Dermis microvascular lymphatic vessel endothelial cell (primary cell): ENCODE measurements at places on chromosomes 1 and 21. TPM values are rescaled to one million over a fixed set of nuclear protein-coding genes. Genes with fewer than 3 reads are reported as not detected.

- DNase-seq, result no peak
These were observed 233.9 kb upstream of the CAMK1G start for GRCh38 chr1:209349363-209350308.

Gene CELA3B
- total RNA-seq, result 0.13 TPM in 1 of 2 replicates, not detected in the other

Gene SLC19A2
- total RNA-seq, result 2.3 and 2.4 TPM in 2 replicates

DNA sequence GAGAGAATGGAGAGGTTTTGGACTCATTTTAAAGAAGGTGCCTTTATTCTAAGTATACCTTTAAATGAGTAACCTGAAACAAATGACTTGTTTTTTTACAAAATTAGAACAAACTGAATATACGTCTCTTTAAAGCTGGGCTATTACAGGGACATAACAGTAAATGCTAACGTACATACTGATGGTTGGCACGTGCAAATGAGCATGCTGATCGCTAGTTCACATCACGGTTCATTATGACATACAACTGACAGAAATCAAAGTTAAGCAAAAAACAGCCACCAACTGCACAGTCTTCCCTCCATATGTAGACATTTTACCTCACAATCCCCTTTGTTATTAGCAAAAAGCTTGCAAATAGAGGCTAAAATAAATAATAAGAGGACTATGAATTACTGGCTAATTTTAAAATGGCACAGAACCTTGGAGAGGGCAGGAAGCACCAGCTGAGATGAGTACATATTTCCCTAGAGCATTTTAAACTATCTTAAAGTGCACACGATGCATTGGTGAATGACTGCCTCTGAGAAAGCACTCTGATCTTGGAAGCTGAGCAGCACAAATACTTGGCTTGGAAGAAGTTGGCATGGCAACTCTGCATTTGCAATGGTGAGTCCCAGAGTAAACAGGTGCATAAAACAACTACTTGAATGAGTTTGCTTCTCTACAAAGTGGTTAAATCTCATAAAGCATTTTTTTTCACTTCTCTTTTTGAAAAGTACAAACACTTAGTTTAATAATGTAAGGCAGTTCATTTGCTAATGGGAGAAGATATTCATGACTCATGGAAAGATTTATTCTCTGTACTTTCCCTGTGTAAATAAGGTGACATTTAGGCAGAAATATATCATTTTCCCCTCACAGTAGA, 204.7 kb downstream of the LHX8 start:
- no peak for DNase-seq

DNA sequence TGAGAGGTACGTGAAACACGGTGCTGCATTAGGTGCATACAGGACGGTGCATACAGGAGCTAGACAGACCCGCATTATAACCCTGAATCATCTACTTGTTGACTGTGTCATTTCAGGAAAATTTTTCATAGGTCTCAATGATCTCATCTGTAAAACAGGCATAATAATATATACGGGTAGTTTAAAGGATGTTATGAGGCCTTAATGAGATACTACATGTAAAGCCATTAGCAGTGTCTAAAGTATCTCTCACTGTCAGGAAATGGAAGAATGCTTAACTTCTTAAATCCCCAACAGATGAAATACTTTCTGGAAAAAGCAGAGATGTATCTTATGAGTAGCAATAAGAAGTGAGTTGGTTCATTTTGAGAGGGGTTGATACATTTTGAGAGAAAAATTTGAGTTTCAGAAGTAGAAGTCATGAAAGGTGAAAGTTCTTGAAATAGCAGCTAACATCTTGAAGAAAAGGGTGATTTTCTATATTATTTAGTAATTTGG, 669.6 kb downstream of the PTPRC start:
- no peak for DNase-seq

Gene S100A1
- not detected in 2 replicates for total RNA-seq

DNA sequence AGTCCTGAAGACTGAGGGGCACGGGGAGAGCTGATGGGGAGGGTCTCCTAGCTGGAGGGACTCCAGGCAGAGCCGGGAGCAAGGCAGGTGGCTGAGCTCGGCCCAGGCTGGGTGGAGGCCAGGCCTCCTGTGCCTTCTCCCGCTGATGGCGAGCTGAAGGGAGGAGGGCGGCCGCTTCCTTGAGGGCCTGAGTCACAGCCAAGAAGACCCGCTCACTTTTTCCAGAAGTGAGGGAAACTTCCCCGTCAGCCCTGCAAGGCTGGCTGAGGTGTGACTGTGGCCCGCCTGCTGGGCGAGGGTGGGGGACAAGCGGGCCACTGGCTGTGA, 1.7 kb upstream of the VWA1 start:
- peak; percentile 72 for DNase-seq

- no peak for DNase-seq
These were observed 11.8 kb downstream of the RCC1 start for GRCh38 chr1:28517649-28517999.

Gene FMO5
- total RNA-seq, result 1.2 and 1.3 TPM in 2 replicates

- DNase-seq, result no peak
These were observed 44.5 kb downstream of the ELAPOR1 start for GRCh38 chr1:109158433-109158832.

Gene ABCA4
- 27.9 and 189 TPM in 2 replicates for total RNA-seq

DNA sequence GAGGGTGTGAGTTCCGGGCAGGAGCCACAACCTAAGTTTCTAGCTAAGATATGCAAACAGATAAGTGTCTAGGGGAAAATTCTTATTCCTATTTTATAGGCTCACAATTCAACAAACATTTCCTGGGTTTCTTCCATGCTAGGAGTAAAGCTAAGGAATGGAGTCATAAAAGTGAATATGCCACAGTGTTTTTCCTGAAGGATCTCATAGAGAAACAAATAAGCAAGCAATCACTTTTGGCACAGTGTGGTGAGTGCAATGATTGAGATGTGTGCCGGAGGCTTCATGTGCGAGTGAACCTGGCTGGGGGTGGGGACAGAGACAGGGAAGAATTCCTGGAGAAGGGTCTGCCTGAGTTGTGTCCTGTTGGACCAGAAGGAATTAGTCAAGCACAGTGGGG, 147.4 kb downstream of the TENT5C start:
- DNase-seq, result no peak

GRCh38 chr1:196897158-196897828, 9.4 kb downstream of the CFHR4 start:
- DNase-seq, result no peak

DNA sequence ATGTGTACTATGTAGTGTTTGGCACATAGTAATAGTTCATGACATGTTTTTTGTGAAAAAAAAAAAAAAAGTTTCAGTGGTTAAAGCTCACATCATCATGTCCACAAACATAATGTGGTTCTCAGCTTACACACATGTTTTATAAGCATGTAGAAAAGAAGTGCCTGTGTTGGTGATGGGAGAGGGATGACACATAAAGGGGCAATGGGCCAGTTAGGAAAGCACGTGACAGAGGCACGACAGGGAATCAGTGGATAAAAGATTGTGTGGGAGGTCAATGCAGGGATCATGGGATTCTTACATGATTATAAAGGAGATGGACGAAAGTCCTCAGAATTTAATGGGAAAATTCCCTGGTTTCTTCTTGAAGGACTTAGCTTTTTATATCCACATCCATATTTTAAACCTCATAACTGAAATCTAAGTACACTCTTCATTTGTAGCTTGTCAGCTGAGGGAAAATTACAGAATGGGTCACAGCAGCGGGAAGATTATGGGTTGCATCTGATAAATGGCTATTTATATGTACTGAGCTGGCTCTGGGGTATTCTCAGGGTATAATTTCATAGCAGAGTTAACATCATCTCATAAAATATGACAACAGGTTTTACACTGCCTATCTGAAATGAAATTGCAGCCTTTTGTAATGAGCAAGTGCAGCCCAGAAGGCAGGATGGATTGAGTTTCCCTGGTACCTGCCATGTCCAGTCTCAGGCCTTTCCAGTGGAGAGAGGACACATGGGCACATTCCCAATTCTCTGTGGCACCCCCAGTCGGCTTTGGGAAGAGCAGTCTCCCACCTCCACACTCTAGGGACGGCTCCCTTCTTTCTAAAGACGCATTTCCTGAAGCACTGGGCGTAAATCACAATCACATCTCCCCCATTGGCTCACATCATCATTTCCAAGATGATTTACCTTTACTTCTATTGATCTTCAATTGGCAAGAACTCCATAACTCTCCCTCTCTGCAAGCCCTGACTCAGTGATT, 42.3 kb upstream of the NHLH2 start:
- DNase-seq, result no peak

DNA sequence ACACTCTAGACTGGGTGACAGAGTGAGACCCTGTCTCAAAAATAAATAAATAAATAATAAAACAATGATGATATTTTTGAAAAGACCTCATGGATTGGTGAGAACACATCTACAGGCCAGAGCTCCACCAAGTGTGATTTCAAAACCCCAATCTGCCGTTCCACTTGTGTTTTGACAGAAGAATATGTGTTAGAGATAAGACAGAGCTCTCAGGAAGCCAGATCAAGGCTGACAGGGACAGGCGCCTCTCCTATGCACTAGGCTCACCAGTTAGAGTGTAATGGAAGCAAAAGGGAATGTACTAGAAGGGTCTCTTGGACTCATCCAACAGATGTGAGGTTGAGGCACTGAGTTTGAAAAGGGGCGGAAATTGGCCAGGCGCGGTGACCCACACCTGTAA, 110.7 kb upstream of the ERRFI1 start:
- no peak for DNase-seq

Gene C1orf232
- total RNA-seq, result not detected in 2 replicates

Gene GJA4
- 62.4 and 70.5 TPM in 2 replicates for total RNA-seq

DNA sequence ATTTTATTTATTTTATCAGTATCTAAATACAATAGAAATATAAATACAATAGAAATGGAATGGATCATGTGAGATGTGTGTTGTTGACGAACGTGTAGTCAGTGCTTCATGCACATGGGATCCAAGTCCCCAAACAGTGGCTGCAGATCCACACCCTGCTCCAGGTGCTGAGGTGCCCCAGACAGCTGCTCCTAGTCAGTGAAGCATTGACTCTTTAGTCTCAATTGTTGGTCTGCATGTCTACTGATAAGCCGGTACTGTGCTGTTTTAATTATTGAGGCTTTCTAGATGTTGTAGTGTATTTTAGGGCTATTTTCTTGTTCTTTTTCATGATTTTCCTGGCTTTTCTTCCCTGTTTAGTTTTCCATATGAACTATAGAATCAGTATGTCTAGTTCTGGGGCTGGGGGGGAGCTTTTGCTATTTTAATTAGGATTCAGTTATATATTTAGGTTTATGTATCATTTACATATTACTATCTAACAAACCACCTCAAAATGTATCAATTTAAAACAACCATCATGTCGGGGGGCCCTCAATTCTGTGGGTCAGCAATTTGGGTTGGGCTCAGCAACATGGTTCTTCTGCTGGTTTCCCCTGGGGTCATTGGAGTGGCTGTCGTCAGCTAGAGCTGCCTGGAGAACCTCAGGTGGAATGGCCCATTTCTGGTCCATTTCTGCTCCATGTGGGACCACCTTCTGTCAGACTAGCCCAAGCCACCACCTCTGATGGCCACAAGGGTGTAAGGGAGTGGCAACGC, 63.2 kb upstream of the TRAPPC10 start:
- no peak for DNase-seq

DNA sequence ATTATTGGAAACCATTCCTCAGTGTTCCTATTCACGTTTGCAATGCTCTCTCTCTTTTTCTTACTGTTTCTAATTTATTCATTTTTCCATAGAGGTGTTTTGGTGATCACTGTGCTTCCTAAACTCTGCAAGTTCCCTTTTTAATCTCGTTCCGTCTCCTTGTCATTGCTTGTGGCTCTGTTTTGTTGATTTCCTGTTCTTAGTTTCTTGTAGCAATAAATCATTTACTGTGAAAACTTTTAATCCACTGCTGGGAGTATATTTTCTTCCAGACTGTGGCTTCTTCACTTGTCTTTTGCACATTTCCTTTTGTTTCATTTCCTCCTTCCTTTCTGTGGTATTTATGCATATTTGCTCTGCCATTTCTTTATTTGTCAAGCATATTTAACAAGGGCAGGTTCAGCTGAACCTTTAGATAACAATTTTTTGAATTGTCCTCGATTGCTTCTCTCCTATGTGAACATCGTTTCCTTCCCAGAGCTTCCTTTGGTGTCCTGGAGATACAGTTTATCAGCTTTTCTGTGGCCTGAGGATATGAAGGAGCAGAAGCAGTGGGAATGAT, 3.6 kb downstream of the B3GALT5 start:
- no peak for DNase-seq

Gene SYT11
- total RNA-seq, result 14.2 and 20.3 TPM in 2 replicates

- DNase-seq, result no peak
These were observed 39.1 kb downstream of the SPSB1 start for GRCh38 chr1:9331558-9332346.

DNA sequence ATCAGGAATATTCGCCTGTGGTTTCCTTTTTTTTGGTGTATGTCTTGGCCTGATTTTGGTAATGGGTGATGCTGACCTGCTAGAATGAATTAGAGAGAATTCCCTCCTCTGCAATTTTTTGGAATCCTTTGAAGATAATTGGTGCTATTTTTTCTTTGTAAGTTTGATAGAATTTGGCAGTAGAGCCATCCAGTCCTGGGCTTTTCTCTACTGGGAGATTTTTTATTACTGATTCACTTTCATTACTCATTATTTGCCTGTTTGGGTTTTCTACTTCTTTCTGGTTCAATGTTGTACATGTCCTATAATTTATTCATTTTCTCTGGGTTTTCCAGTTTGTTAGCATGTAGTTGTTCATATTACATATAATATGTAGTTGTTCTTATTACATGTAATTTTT, 48.7 kb downstream of the NTMT2 start:
- no peak for DNase-seq

DNA sequence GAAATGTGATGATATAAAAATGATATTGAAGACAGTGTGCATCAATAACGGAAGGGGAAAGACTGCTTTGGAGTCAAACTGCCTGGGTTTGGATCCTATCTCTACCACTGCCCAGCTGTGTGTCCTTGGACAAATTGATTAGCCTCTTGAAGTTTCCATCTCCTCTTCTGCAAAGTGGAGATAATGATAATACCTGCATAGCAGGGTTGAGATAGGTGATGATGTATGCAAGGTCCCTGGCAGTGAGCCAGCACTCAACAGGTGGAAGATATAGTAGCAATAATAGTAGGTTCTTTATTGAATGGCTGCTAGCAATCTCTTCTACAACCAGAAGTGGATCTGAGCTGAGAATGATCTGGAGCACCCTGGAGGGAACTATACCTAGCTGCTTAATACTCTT, 166.7 kb downstream of the MIS18A start:
- no peak for DNase-seq

GRCh38 chr1:114218361-114219171, 64.9 kb upstream of the SYT6 start:
- DNase-seq, result no peak

DNA sequence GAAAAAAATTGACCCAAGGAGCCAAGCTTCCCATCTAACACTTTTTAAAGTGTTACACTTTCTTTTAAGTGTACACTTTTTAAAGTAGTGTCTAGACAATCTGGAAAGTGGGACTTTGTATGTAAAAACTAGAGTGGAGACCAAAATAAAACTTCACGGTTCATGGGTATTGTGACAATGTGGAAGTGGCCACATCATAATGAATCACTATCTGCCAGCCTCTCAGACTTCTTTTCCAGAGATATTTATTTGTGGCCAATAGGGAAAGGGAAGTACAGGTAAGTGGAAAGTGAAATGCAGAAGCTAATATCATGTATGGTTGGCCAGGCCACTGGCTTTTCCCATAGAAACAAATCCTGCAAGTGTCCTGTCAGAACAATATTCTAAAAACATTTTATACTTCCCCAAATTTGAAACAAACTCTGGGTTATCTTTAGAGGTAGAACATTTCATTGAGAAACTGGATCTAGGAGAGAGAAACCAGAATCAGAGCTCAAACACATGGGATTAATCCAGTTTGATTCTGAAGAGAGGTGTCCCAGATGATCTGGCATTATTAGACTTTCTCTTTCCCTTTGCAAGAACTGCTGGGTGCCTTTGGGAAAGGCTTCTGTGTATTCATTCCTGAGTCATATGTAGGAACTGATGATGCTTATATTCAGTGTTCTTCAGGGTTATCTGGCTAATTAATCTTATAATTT, 2.0 kb downstream of the TNFSF18 start:
- peak; percentile 53 for DNase-seq

GRCh38 chr21:43906585-43907370, 41.8 kb downstream of the AGPAT3 start:
- no peak for DNase-seq
